ENCODE measurements at places on chromosomes 16 and 17. TPM values are rescaled to one million over a fixed set of nuclear protein-coding genes. Genes with fewer than 3 reads are reported as not detected.
A peak's percentile ranks its signal among the peaks of the same experiment; 100 is the strongest.

DNA sequence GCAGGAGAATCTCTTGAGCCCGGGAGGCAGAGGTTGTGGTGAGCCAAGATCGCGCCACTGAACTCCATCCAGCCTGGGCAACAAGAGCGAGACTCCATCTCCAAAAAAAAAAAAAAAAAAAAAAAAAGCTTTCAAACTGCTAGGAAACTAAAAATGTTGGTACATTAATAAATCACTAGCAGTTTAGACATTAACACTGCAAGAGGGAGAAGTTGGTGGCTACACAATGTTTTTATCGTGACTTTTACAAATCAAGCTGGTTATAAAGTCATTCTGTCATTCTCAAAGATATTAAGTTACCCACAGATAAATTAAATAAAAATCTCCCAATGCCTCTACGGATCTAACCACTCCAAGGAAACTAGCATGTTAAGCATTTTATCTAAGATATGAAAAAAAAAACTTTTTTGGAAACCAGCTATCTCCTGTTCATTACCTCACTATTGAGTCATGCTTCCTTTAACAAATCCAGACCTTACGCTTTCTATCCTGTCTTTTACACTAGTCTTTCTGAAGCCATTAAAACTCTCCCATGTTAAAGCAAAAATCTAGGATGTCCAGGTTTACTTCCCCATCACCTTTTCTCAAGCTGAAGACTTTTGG, 85.9 kb upstream of the SMURF2 start:
- H3K4me1 ChIP-seq, result peaks cover 7% of the 10 kb centered on the region
- H3K27me3 ChIP-seq, result no peaks in the 10 kb centered on the region
- H3K4me3 ChIP-seq, result no peak overlapping the region
- peaks cover 9% of the 10 kb centered on the region for H3K36me3 ChIP-seq
- no peak for DNase-seq
- H3K27ac ChIP-seq, result no peak overlapping the region

DNA sequence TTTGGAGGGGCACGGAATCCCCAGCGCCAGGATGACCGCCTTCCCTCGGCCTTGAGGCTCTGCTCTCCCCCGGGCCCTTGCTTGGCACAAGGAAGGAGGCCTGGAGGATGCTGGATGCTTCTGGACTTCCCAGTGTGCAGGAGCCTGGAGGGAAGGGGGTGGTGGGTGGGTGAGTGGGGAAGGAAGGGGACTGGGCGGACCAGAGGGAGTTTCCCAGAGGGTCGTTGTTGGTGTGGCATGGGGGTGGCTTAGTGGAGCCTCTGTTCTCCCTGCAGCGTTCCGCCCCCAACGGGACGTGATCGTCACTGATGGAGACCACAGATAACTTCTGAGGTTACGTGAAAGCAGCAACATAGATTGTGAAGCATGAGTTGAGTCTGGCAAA, 140.0 kb downstream of the IRF8 start:
- H3K4me1 ChIP-seq, result no peaks in the 10 kb centered on the region
- H3K4me3 ChIP-seq, result no peak overlapping the region
- no peak for DNase-seq
- H3K27me3 ChIP-seq, result no peaks in the 10 kb centered on the region
- no peak overlapping the region for H3K27ac ChIP-seq
- no peaks in the 10 kb centered on the region for H3K36me3 ChIP-seq

DNA sequence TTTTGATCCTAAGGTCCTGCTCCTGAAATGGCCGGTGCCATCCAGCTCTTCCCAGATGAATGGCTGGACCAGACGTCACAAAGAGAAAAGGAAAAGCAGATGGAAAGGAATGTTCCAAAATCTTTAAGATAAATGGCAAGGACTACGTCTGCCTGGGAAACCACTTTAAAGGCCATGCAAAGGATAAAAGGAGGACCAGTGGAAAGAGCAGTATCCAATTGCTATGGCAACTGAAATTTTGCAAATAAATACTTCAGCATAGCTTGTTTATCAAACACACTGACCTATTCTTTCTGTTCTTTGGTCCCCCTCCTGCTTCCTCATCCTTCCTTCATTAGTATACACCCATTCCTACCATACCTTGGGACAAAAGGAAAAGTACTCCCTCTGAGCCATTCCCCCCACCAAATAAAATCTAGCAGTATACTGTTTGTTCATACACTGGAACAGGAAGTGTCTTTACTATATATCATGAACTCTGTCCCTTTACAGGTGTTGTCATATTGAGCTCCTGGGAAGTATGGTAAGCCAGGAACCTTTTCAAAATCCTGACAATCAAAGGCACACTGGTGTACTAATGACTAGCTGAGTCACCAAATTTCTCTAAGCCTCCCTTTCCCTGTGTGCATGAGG, 37.2 kb upstream of the NUFIP2 start:
- no peaks in the 10 kb centered on the region for H3K27me3 ChIP-seq
- H3K4me1 ChIP-seq, result no peaks in the 10 kb centered on the region
- H3K27ac ChIP-seq, result no peak overlapping the region
- H3K36me3 ChIP-seq, result no peaks in the 10 kb centered on the region
- no peak for DNase-seq

GRCh38 chr17:57902117-57902799, 52.4 kb upstream of the MRPS23 start:
- H3K36me3 ChIP-seq, result no peaks in the 10 kb centered on the region
- H3K27ac ChIP-seq, result peak overlapping the region; percentile 91
- H3K4me3 ChIP-seq, result no peak overlapping the region

DNA sequence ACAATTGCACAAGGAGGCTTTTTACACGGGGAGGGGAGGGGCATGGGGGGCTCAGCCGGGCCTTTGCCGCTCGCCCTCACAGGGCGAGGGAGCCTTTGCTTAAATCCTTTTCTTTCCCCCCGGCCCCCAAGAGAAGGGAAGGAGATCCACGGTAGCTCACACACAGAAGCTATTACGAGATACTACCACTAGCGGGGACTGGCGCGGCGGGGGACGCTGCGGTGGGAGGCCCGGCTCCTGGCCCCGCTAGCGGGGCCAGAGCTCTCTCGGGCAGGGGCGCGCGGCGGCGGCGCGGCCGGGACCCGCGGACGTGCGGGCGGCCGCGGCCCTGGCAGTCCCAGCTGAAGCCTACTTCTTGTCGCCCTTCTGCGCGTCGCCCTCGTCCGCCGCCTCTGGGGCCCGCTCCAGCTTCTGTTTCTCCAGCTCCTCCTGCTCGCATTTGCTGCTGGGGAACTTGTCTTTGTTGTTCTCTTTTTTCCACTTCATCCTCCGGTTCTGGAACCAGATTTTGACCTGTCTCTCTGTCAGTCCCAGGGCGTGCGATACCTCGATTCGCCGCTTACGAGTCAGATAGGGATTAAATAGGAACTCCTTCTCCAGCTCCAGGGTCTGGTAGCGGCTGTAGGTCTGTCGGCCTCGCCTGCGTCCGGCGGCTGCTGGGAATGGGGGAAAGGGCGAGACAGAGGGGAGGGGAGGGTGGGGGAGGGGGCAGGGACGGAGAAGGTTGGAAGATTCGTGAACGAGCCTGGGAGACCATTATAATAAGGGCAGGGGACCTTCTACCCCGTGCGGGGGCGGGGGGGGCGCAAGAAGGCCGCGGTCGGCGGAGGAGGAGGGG, 2.0 kb downstream of the HOXB8 start:
- H3K4me1 ChIP-seq, result peaks cover 9% of the 10 kb centered on the region
- DNase-seq, result peak; percentile 78
- peak overlapping the region; percentile 85 for H3K4me3 ChIP-seq
- peak overlapping the region; percentile 92 for H3K27ac ChIP-seq
- peaks cover 13% of the 10 kb centered on the region for H3K27me3 ChIP-seq
- no peaks in the 10 kb centered on the region for H3K36me3 ChIP-seq

GRCh38 chr17:8944748-8945147, 20.8 kb downstream of the PIK3R5 start:
- H3K4me3 ChIP-seq, result no peak overlapping the region

GRCh38 chr17:46202424-46202823, 9.2 kb upstream of the KANSL1 start:
- H3K4me1 ChIP-seq, result no peaks in the 10 kb centered on the region
- no peaks in the 10 kb centered on the region for H3K27me3 ChIP-seq
- DNase-seq, result no peak
- H3K27ac ChIP-seq, result no peak overlapping the region

DNA sequence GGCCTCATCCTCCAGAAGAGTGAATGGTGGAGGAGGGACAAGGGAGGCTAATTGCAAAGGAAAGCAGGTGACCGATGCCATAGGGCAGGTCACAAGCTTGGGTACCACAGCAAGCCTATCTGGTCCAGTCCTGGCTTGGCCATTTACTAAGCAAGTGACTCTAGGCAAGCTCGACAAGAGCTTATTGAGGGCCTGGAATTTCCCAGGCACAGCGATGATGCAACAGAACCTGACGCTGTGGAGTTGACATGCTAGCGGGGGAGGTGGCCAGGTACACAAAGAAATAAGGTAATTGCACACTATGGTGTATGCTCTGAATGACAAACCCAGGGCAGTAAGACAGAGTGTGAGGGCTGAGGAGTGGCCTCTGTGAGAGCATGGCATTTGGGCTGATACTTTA, 98.5 kb downstream of the PGS1 start:
- no peak overlapping the region for H3K27ac ChIP-seq
- DNase-seq, result no peak
- H3K4me1 ChIP-seq, result no peaks in the 10 kb centered on the region

DNA sequence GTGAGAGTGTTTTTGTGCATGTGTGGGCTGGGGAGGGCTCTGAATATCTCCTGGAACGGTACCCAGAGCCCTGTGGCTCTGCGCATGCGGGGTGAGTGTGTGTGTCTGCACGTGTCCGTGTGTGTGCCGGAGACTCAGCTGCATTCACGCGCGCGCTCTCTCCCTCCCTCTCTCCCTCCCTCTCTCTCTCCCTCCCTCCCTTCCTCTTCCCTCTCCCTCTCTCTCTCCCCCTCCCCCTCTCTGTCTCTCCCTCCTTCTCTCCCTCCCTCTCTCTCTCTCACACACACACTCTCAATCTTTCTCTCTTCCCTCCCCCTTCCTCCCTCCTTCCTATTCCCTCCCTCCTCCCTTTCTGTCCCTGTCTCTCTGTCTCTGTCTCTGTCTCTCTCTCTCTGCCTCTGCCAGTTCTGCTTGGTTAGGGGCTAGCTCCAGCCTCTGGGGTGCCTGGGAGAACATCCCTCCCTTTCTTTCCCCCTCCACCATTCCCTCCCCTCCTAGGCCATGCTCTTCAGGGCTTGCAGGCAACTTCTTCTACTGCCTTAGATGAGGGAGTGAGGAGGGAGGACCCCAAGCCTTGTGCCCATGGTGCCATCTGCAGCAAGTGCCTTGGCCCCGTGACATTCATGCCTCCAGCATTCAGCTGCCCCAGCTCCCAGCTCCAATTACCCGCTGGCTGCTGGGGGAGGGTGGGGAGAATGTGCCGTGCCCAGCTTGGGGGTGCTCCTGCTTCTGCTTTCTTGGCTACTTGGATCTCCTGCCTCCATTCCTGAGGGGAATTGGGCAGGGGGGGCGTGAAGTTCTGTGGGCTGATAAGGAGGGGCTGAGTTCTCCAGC, 6.4 kb downstream of the THRA start:
- H3K27ac ChIP-seq, result peak overlapping the region; percentile 93
- peak; percentile 97 for DNase-seq

GRCh38 chr16:84150926-84151325, 5.8 kb downstream of the DNAAF1 start:
- no peak overlapping the region for H3K27ac ChIP-seq
- H3K4me3 ChIP-seq, result no peak overlapping the region
- DNase-seq, result no peak
- no peaks in the 10 kb centered on the region for H3K36me3 ChIP-seq
- H3K27me3 ChIP-seq, result no peaks in the 10 kb centered on the region
- no peaks in the 10 kb centered on the region for H3K4me1 ChIP-seq

- H3K27me3 ChIP-seq, result no peaks in the 10 kb centered on the region
- H3K4me3 ChIP-seq, result no peak overlapping the region
- no peak overlapping the region for H3K27ac ChIP-seq
Observed at GRCh38 chr17:3012926-3013581, 50.4 kb downstream of the OR1D5 start.

DNA sequence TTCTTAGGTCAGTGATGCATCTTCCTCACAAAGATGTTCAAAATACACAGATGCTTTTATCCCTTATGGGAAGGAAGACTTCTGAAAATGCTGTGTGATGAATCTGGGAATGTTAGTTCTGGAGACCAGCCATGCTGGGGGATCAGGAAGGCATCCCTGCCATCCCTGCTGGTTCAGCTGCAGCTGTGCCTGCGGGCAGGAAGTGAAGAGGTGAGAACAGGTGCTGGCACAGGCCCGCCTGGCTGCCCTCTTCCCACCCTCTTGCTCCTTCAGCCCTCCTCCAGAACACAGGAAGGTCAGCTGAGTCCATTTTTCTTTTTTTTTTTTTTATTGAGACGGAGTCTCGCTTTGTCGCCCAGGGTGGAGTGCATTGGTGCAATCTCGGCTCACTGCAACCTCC, 15.2 kb downstream of the RAB11FIP3 start:
- H3K4me1 ChIP-seq, result no peaks in the 10 kb centered on the region
- no peaks in the 10 kb centered on the region for H3K27me3 ChIP-seq
- no peak overlapping the region for H3K27ac ChIP-seq
- no peak for DNase-seq
- no peak overlapping the region for H3K4me3 ChIP-seq

DNA sequence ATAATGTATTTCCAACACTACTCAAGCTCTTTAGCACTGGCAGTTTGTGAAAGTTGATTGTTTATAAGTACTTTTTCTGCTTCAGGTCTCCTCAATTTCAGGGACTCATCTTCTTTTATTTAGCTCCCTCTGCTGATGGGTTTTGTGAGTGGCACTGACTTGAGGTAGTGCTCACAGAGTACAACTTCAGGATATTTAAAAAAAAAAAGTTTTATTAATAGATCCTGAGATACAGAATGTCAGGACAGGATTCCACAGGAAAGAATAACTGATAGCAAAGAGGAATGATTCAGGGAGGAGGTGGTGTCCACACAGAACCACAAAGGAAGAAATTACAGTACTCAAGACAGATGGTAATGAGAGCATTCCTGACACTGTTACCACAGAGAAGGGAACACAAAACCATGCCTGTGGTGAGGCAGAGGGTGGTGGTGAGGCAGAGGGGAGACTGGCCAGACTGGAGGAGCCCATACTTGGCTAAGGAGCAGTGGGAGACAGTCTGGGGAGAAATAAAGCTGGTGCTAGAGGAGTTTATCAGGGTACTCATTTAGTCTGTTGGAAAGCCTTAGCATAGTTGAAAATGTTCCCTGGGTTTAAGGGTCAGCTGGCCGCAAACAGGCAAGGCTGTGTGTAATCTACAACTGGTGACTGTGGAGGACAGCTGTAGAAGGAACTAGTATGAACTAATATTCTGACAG, 63.7 kb downstream of the SPAG9 start:
- no peak overlapping the region for H3K4me3 ChIP-seq
- no peaks in the 10 kb centered on the region for H3K27me3 ChIP-seq
- peaks cover 3% of the 10 kb centered on the region for H3K4me1 ChIP-seq
- peak overlapping the region; percentile 46 for H3K27ac ChIP-seq
- peak; percentile 79 for DNase-seq

GRCh38 chr16:89268987-89269735, 51.7 kb downstream of the ZNF778 start:
- peak; percentile 41 for DNase-seq
- H3K36me3 ChIP-seq, result peaks cover 7% of the 10 kb centered on the region
- no peak overlapping the region for H3K4me3 ChIP-seq
- no peak overlapping the region for H3K27ac ChIP-seq

- H3K27ac ChIP-seq, result no peak overlapping the region
- no peaks in the 10 kb centered on the region for H3K27me3 ChIP-seq
Observed at GRCh38 chr16:56807011-56807675, 57.9 kb upstream of the SLC12A3 start.

Gene SCGB1C2
- total RNA-seq, result not detected

Gene PROCA1
- 3.4 TPM for total RNA-seq

Gene KIF2B
- not detected for total RNA-seq

Gene CALCOCO2
- total RNA-seq, result 157 TPM

Gene TELO2
- 37.4 TPM for total RNA-seq

Gene CDYL2
- total RNA-seq, result 27.3 TPM

Gene CLEC18A
- total RNA-seq, result 0.85 TPM

Gene KCNJ12
- total RNA-seq, result 3.1 TPM

Gene KRT32
- not detected for total RNA-seq

Gene SLC47A2
- total RNA-seq, result 46.3 TPM

Gene NACA2
- total RNA-seq, result not detected

Gene MYH3
- total RNA-seq, result 2.9 TPM
